ENCODE measurements at places on chromosomes 4 and X.

- peak; percentile 63 for DNase-seq
These were observed 2.0 kb upstream of the SPP1 start for GRCh38 chr4:87973283-87974169.

DNA sequence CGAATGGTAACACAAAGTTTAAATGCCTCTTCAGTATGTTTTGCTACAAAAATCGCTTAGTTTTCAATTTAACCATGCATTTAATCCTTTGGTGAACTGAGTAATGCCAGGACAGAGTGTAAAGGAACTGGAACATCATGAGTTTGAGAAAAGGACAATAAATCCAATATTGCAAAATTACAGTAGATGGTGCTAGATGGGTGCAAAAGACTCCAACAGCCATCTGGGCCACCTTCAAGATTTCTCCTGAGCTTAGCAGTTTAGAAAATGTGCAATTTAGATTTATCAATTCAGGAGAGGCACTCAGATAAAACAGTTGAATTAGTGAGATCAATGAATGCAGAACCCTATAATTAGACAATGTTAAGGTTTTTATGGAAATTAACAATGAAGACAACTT lies 33.2 kb upstream of the MID1IP1 start:
- DNase-seq = peak; percentile 9

DNA sequence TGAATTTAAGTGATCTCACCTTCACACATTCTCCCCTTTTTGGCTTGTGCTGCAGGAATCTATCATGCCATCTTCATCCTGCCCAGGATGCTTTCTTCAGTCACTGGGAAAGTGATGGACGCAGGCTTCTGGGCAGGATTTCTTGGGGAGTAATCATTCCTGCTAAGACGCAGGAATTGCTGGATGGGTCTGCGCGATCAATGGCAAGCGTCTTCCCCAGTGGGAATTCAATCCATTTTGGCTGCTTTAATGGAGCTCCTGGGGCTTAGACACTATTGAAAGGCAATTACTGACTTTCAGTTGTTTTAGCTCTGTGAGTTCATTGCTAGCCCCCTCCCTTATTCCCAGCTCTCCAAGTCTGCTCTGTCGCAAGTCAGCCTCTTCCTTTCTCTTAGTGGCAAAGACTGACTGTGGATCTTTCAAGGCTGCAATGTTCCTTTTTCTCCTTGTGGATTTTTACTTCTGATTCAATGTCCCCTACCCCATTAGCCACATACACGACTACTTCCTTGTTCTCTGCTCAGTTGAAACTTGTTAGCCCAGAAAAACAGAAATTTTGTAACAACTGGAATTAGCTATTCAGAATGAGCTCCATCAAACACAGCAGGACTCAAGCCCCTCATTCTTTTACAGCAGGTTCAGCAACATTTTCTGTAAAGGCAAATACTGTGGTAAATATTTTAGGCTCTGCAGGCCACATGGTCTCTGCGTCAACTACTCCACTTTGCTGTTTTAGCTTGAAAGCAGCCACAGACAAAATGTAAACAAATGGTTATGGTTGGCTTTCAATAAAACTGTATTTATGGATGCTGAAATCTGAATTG lies 154.9 kb downstream of the ASB9 start:
- no peak for DNase-seq

GRCh38 chr4:156939801-156940200 lies 31.8 kb downstream of the PDGFC start:
- DNase-seq = no peak

DNA sequence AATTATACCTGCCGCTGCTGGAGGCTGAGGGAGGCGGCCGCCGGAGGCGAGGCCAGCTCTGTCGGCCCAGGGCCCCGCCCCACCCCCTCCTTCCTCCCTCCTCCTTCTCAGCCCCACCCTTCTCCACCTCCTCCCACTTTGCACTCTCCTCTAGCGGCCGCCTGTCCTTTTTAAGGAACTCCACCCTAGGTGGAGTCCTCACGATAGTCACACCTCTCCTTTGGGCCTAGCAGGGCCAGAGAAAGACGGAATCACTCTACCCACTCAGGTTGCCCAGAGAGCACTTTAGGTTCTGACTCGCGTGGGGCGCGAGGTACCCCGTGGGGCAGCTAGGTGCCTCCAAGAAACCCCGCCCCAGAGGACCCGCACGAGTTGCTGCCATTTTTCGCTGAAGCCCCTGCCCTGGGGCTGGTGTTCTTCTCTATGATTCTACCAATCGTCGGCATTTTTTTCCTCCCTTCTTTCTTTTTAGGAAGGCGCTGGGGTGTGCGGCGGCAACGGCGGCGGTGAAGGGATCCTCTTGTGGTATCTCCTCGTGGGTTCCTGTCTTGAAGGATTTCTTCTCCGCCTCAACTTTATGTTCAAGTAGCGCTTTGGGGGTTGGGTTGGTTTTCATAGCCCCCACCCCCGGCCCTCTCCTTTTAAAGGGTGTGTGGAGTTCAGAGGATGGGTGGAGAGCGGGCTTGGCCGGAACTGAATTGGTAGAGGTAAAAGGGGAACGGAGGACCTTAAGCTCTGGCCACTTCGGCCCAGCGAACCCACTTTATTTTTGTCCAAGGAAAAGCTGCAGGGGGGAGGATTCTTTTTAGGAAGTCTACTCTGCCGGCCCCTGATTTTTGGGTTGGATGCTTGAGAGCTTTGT lies at the start of gene KLF8:
Gene KLF8 (plus strand): TSS at position 136 of the 862 bp plus-strand sequence. CDS start 979 bp downstream, outside the sequence.
- peak; percentile 7 for DNase-seq

GRCh38 chr4:37438564-37439279 lies 194.2 kb downstream of the NWD2 start:
- no peak for DNase-seq

DNA sequence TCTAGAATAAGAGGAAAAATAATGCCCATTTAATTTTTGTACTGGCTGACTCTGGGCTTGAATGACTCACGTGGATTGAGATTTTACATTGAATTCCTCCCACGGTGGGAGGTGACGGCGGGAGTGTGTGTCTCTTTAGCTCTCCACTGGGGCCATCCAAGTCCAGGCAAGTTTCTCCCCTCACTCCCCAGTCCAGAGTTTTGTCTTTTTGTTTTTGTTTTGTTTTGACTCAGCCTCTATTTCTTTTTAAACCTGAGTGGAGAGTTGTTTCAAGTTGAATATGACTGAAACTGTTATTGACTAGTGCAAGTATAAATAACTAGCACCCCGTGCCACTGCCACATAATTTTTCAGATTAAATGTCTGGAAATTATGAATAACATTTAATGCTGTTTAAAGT lies 13.6 kb downstream of the CHST7 start:
- DNase-seq = peak; percentile 41

DNA sequence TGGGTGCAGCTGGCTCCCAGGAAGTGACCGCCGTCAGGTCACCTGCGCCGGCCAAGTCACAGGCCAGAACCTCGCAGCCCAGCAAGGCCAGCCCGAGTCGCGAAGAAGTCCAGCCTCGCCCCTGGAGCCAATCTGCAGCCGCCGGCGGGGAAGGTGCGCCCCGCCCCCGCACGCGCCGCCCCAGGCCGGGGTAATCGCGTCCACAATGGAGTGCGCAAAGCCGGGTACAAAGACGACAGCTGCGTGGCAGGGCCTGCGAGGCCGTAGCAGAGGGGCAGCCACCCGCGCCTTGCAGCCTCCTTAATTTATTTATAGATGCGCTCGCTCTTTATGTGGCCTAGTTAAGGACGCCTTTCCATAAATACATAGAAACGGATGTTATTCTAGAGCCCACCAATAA lies 139.4 kb upstream of the CPEB2 start:
- DNase-seq = no peak

DNA sequence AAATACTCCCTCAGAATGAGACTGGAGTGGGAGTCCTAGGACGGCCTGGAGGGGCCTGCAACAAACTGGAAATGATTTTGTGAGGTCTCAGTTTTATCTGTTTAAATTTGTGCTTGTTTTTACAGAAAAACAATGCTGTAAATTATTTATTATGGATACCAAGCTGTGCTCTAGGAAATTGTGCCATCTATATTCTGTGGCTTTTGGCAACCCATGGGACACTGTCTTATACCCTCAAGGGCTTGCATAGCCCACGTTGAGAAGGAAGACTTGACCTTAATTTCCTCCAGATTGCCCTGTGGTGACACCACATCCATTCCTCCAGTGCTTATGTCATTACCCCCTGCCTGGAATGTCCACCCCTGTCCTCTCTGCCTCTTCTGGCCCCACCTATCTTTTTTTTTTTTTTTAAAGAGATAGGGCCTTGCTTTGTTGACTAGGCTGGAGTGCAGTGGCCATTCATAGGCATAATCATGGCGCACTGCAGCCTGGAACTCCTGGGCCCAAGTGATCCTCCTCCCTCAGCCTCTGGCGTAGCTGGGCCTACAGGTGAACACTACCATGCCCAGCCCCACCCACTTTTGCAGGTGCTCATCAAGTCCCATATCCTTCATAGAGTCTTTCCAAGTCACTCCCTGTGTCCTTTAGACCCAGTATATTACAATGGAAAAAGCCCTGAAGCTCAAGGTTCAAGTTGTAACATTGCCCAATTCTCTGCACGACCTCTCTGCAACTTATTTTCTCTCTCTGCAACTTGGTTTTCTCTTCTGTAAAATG lies 77.4 kb downstream of the HPRT1 start:
- no peak for DNase-seq

GRCh38 chrX:12972243-12972642 lies 2.7 kb upstream of the TMSB4X start:
- DNase-seq = no peak

GRCh38 chr4:38681281-38681991 lies 17.4 kb downstream of the KLF3 start:
- no peak for DNase-seq

GRCh38 chr4:131063878-131064277 lies 1967.9 kb downstream of the C4orf33 start:
- no peak for DNase-seq

- no peak for DNase-seq
These were observed 94.1 kb downstream of the HMX1 start for GRCh38 chr4:8777320-8778196.

DNA sequence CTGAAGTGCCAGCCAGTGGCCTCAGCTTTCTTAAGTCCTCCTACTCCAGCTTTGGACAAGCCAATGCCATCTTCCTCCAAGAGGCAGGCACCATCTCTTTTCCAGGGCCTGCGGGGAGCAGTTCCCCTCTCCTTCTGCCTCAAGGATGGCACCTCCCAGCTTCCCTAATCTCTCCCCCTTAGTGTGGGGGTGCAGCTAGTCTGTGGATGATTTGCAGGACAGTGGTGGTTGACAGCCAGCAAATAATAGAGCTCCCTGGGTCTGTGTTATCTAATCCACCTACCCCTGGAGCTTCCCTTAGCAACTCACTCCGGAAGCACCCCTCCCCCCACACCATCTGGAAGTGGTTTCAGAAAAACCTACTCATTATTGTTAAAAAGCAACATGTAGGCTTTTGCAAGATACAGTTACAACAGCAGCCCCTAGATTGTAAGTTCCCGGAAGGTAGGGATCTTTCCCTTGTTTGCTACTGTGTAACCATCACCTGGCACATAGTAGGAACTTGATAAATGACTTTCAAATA lies 247.1 kb downstream of the BCOR start:
- peak; percentile 68 for DNase-seq

DNA sequence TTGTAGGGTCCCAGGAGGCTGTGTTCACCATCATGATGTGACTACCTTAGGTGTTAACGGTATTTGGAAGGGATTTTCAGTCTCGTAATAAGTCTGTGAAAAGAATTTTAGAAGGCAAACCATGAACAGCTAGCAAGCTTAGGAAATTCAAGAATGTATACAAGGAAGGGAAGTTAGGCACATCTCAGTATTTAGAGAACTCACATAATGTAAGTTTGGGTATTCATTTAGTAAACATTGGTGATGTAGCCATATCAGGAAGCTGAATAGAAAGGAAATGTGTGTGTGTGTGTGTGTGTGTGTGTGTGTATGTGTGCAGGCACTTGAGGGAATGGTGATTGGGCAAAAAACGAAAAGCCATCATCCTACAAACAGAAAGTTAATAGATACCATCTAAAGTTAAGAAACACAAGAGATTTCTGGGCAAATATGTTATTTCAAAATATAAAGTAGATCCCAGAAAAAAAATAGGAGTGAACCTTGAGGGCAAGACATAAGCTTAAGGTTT lies 34.7 kb upstream of the PRKX start:
- no peak for DNase-seq

DNA sequence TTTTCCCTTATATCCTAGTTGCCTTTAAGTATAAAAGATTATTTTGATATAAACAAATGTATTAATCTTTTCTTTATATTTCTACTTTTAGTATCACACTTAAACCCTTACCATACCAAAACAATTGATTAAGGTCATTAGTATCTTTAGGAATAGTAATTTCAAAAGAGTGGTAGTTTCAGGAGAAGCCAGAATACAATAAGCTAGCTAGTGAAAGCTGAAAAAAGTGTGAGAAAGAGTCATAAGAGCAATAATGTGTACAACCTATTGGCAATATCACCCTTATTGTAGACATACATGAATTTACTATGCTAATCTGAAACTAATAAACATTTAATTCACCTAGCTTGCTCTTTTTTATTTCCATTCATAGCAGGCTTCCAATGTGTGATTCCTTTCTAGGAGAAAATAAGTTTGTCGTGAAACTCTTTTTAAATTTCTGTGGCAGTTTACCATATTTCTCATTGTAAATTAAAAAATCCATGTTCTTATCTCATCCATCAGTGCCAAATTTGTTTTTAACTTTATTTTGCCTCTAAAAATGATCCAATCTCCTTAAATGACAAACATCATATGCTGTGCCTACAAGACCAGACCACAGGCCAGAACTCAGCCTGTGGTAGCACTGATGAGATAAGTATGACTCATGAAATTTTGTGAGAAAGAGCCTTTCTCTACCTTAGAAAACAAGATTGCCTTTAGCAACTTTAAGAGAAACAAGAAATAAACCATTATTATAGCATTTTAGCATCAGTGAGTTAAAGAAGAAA lies 8.1 kb downstream of the NEK1 start:
- no peak for DNase-seq

GRCh38 chrX:18278449-18278848 lies 57.8 kb upstream of the BEND2 start:
- no peak for DNase-seq

- DNase-seq = no peak
These were observed 53.6 kb upstream of the HPSE start for GRCh38 chr4:83388313-83388676.

- DNase-seq = no peak
These were observed 116.2 kb upstream of the GNPDA2 start for GRCh38 chr4:44842531-44842930.

DNA sequence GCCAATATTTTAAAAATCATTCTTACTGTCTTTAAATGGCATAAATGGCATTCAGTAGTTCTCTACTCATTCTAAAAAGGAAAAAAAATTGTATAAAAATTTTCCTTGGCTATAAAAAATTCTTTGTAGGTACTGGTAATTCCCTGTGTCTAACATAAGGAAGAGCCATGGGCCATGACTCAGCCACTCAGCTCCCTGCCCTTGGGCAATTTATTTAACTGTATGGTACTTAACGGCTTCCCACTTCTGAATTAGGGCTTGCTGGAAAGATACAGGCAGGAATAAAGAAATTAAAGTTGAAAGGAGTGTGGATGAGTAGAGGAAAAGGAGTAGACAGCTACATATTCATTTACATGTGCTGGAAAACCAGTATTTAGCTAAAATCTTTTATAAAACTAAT lies 30.6 kb downstream of the ABHD18 start:
- DNase-seq = peak; percentile 30

GRCh38 chr4:17103231-17103630 lies 204.8 kb upstream of the LDB2 start:
- DNase-seq = no peak

- DNase-seq = no peak
These were observed 106.4 kb upstream of the SCOC start for GRCh38 chr4:140266958-140267568.

All from A673 (cell line).